Stimulated activated CD4-positive, alpha-beta T cell treated with anti-CD3 and anti-CD28 coated beads, Interleukin-15, amount 100 ng/mL, for 1 hour (primary cell): ENCODE measurements at places on chromosomes 6 and 20.

GRCh38 chr20:40176098-40176841, 512.8 kb downstream of the MAFB start:
- DNase-seq, result no peak

- DNase-seq, result no peak
Measured at GRCh38 chr6:163806755-163807499, 392.4 kb downstream of the QKI start.

DNA sequence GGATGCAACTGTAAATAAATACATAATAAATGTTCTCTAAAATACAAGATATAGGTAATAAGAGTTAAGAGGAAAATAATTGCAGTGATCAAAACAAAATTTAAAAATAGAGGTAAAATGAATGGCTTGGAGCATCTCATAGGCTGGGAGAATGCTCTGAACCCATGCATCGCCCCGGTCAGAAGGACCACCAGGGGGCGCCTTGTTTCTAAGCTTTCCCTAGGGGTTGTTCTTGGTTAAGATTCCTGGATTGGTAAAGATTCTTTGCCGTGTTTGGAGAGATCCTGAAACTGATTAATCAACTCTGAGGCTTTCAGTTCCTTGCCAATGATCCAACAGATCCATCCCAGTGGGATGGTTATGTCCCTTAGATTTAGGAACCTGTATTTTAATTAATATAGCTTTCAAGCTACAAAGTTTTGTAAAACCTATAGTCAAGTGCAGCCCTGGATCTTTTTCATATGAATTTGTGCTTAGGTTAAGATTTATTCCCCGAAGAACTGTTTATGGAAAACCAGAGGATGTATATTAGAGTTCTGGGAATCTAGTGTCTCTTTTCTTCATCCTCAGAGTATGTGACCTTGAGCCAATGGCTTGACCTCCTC, 45.3 kb upstream of the PRELID3B start:
- DNase-seq, result peak; percentile 79

GRCh38 chr20:36070451-36070850, 84.1 kb upstream of the EPB41L1 start:
- DNase-seq, result no peak

GRCh38 chr6:37965964-37966676, 146.6 kb downstream of the ZFAND3 start:
- no peak for DNase-seq

- no peak for DNase-seq
Measured at GRCh38 chr20:32444474-32445220, 86.5 kb downstream of the ASXL1 start.

GRCh38 chr6:3231247-3232016, 4.0 kb upstream of the TUBB2B start:
- DNase-seq, result no peak

- no peak for DNase-seq
Measured at GRCh38 chr6:144581812-144582537, 296.8 kb downstream of the UTRN start.

- DNase-seq, result no peak
Measured at GRCh38 chr6:2744209-2744771, 6.4 kb downstream of the MYLK4 start.

GRCh38 chr6:113276601-113277000, 580.5 kb upstream of the MARCKS start:
- no peak for DNase-seq

DNA sequence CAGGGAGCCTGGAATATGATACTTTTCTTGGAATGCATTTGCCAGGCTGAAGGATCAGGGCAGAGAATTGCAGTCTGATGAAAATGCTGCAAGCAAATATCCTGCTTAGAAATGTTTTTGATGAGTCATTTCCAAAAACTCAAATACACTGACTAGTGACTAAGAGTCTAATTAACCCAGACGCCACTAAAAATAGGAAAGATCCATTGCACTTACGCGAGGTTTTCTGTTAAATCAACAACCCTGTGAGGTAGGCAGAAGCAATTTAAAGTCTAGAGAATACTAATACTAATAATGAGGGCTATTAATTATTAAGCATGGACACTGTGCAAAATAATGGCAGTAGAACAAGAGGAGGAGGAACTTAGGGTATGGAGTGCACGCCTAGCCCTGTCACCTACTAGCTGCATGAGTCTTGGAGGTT, 130.1 kb upstream of the DOK5 start:
- no peak for DNase-seq

DNA sequence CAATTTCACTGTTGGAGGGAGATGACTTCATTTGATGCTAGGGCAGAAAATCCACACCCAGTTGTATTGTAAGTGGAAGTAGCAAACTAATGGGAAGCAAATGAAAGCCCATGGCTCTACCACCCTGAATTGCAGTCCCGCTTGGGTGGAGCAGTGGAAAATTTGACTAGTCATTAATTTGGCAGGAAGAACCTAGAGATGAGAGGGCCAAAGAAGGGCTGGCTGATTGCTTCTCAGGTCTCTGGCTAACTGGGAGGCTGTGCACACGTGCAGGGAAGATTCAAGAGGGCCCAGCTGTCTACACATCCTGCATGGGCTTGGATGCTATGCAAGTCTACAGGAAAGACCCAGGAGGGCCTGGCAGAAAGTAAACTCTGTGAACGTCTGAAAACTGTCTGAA, 466.2 kb downstream of the TFAP2A start:
- DNase-seq, result no peak

DNA sequence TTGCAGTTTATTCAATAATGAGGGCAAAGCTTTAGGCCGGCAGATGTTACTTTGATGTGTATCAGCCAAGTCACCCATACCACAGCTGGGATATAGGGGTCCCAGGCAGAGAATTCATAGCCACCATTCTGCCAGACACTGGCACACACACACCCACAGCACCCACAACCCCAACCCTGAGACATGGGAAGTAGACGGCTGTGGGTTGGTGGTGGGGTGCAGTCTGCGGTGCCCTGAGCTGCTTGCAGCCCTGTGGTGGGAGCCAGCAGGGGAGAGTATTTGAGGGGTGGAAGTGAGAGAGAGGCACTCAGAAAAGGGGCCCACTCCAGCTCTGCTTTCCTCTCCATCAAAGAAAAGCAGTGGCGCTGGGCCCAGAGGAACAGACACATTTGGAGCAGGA, 125.3 kb downstream of the FOXO3 start:
- DNase-seq, result no peak

DNA sequence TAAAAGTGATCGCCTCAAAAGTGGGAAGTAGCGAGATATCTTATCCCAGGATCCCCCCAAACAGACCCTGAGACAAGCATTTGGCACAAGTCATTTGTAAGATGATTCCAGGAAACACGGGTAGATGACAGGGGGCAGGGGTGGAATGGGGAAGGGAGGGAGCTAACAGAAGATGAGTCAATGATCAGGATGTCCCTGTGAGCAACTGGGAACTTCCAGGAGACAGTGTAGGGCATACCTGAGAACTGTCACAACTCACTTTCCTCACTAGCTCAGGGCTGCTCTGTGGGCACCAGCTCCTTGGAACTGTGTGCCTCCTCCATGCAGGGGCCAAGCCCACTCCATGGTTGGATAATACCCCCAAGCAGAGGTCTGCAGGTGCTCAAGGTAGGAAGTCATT, 38.5 kb upstream of the VSX1 start:
- no peak for DNase-seq

DNA sequence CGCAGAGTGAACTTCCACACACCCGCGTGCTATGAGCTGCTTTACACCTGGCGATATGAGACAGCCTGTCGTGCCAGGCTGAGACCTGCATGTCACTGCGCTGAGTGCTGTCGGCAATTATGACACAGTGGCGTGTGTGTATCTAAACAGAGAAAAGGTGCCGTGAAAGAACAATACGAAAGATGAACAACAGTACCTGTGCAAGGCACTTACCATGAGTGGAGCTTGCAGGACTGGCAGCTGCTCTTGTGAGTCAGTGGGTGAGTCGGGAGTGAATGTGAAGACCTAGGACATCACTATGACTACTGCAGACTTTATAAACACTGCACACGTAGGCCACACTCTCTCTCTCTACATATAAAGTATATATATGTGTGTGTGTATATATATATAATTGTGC, 68.5 kb upstream of the DUSP22 start:
- no peak for DNase-seq

DNA sequence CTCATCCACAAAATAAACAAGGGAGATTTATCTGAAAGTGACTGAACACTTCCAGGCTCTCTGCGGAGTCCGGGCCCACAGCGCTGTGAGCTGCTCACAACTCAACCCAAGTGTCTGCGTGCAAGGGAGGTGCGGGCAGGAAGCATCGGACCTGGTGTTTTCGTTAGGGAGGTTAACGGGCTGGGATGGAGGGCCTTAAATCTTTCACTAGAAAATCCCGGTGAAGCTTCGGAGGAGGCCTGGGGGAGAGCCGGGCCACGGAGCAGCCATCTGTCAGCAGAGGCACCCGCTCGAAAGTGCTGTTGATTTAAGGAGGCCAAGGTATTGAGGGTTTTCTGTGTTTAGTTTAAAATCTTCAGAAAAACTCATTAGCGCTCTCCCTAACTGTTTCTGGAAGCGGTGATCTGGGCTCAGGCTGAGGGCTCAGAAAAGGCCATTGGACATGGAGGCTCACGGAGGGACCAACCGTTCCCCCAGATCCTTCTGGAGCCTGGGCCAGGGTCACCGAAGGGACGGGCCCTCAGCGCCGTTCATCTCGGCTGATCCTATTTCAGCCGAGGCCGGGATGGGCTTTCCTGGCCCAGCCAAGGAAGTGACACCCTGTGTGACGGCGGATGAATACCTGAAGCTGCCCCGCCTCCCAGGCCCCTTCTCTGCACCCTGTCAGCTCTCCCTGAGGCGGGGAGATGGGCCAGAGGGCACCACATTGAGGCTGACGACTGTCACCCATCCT, 20.7 kb downstream of the GATA5 start:
- DNase-seq, result no peak

DNA sequence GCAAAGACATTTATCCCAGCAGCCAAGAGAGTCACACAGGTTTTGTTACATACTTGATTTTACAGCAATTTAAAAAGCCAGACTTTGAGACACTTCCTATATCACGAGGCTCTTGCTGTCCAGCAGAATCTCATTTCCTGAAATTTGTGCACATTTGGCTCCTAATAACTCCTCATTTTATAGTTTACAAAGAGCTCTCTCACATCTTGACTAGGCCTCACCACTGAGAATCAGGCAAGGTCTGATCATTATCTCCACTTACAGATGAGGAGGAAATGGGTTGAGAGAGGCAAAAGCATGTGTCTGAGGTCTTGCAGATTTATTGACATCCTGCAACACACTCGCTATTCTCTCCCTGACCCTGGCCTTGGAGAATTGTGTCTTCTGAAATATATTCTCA, 426.8 kb downstream of the MAFB start:
- DNase-seq, result no peak

GRCh38 chr6:5068153-5068751, 16.9 kb upstream of the PPP1R3G start:
- no peak for DNase-seq

GRCh38 chr6:147861696-147862095, 353.2 kb downstream of the SAMD5 start:
- DNase-seq, result no peak

- no peak for DNase-seq
Measured at GRCh38 chr20:22797103-22797502, 212.7 kb upstream of the FOXA2 start.

- DNase-seq, result no peak
Measured at GRCh38 chr6:163922562-163922961, 508.0 kb downstream of the QKI start.

DNA sequence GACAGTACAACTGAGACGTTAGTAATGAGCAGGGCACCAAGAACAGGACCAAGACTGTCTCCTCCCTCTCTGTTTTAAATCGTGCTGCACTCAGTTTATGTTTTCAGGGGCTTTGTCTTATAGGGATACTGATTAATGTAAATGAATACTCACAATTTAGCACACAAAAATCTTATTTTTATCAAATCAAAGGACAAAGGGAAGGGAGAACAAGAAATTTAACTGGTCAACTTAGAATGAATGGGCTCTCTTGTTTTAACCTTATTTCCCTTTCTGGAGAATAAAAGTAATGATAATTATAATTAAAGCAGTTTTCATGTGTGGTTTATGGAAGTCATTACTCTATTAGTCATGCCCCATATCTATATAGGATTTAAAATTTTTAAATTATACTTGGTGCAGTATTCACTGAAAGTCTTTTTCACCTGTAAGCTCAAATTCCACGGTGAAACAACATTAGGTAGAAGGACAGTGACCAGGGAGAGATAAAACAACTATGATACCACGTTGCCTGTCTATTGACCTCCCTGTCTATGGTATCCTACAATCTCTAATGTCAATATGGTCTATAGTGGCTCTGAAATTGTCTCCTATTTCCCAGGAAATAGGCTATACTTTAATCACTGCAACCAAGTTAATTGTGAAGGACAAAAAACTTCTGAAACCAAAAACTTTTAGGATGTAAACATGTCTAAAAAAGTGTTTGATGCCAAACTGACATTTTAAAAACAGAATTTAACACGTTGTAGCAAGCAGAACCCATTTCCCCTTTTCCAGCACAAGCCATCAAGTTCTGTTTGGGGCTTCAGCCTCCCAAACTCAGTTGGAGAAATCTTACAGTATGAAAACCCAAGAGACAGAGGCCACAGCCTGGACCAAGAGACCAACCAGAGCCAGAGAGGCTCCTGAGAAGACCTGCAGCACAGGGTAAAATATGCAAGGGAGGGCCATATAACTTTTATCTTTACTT, 15.0 kb downstream of the ELOVL5 start:
- no peak for DNase-seq

DNA sequence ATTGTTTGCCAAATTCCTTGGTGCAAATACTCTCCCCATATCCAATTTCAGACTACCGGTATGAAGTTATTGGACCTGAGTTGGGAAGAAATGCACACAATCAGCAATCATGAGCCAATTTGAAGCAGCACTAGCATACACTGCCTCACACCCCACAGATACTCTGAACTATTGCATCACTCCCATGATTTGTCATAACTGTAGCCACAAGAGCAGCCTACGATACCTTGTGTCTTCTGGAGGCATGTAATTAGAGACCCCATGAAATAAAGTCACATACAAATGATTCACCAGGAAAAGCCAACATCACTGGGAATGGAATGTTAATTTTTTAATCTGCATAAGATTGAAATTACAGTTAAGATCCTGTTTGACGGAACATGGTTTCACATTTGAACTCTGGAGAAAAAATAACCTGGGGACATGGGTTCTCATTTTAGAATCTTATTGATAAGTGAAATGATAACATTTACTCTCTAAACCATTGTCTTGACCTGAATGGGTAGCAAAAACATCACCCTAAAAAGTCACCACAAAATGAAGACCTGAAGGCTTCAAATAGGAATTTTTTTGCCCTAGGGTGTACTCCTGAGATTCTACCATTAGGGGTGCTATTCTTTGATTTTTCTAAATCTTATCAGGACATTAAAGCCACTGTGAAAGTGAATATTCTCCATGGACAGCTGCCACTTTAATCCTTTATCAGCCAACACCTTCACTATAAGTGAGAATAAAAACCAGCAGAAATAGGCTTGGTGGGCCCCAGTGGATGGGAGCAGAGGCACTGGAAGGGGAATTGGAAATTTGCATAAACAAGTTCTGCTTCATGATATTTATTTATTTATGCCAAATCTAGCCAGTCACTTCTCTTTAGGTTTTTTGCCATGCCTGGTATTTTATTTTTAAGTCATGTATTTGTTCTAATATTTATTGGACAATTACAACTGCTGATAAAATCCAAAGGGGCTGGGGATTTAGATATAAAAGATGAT, 34.5 kb upstream of the HBS1L start:
- DNase-seq, result no peak
